ENCODE measurements at places on chromosomes 11 and 22.

- no peak overlapping the region for H3K27ac ChIP-seq
- H3K27me3 ChIP-seq = no peaks in the 10 kb centered on the region
- H3K36me3 ChIP-seq = no peaks in the 10 kb centered on the region
- DNase-seq = no peak
- H3K4me1 ChIP-seq = no peaks in the 10 kb centered on the region
Measured at GRCh38 chr11:128135451-128135850, 451.9 kb downstream of the ETS1 start.

- no peaks in the 10 kb centered on the region for H3K36me3 ChIP-seq
- H3K27ac ChIP-seq = no peak overlapping the region
- H3K27me3 ChIP-seq = no peaks in the 10 kb centered on the region
- no peak for DNase-seq
- H3K4me1 ChIP-seq = no peaks in the 10 kb centered on the region
- H3K4me3 ChIP-seq = no peak overlapping the region
Measured at GRCh38 chr11:10906521-10906920, 48.7 kb upstream of the ZBED5 start.

- peak overlapping the region; percentile 70 for H3K27ac ChIP-seq
- H3K27me3 ChIP-seq = no peaks in the 10 kb centered on the region
- peak overlapping the region; percentile 69 for H3K4me3 ChIP-seq
- H3K4me1 ChIP-seq = peaks cover 72% of the 10 kb centered on the region
- H3K36me3 ChIP-seq = no peaks in the 10 kb centered on the region
Measured at GRCh38 chr11:63839508-63840355, 822 bp downstream of the MARK2 start.

DNA sequence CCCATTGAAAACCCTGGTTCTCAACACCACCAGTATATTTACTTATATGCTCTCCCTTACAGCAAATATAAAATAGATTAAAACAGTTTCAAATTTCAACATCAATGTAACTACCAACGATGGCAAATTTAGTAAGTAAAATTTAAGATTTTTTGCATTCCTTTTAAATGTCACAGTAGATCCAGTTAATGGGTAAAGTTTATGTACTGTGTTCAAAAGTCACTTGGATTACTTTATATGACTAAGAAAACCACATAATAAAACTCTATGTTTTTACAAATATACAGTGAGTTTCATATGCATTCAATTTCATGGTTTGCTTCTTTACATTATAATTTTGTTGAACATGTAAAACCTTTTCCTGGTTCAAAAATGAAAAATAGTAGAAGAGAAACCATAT, 364.6 kb downstream of the AASDHPPT start:
- no peak overlapping the region for H3K27ac ChIP-seq
- no peak overlapping the region for H3K4me3 ChIP-seq
- H3K4me1 ChIP-seq = no peaks in the 10 kb centered on the region
- H3K36me3 ChIP-seq = no peaks in the 10 kb centered on the region
- no peaks in the 10 kb centered on the region for H3K27me3 ChIP-seq
- no peak for DNase-seq

DNA sequence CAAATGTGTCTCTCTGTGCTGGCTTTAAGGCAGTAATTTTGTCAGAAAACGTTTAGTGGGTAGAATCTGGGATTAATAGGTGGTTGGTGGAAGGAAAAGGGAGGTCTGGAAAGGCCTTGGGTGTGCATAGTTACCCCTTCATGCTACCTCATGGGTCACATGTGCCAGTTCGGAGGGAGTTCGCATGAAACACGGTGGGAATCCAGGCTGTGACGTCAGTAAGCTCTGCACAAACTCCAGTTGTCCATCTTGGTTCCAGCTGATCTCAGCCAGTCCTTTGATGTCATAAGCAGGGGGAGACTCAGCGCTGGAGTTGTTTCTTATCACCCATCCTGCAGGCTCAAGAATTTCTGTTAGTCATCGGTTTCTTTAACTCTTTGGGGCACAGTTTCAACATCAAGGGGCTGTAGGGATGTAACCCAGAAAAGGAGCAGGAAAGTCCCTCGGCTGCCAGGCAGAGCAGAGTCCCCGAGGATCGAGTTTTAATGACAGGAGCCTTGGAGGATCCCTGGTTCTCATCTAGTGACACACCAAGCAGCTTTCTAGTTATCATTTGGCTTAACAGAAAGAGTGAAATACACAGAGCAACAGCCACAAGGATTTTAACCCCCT, 28.9 kb downstream of the MOV10L1 start:
- peak; percentile 10 for DNase-seq
- no peak overlapping the region for H3K27ac ChIP-seq
- peaks cover 54% of the 10 kb centered on the region for H3K27me3 ChIP-seq
- H3K4me3 ChIP-seq = no peak overlapping the region
- peaks cover 29% of the 10 kb centered on the region for H3K4me1 ChIP-seq
- H3K36me3 ChIP-seq = no peaks in the 10 kb centered on the region
